ENCODE measurements at places on chromosomes 2 and 18. TPM values are rescaled to one million over a fixed set of nuclear protein-coding genes. Genes with fewer than 3 reads are reported as not detected.

DNA sequence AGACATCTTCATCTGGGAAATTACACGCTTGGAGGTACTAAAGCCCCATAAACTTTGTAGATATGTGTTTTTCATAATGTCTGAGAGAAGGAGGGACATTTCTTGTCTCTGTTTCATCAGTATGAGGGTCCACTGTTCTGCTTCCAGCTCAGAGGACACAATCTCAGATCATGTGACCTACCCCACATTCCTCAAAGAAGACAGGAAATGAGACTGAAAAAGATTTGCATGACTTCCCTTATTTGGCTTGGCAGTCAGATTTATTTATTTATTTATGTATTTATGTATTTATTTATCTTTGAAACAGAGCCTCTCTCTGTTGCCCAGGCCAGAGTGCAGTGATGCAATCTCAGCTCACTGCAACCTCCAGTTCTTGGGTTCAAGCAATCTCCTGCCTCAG lies 463.7 kb upstream of the RGPD4 start:
- H3K4me1 ChIP-seq: no peaks in the 10 kb centered on the region
- H3K4me3 ChIP-seq: no peak overlapping the region
- H3K27me3 ChIP-seq: no peaks in the 10 kb centered on the region
- no peaks in the 10 kb centered on the region for H3K36me3 ChIP-seq
- H3K27ac ChIP-seq: no peak overlapping the region
- no peak for DNase-seq

DNA sequence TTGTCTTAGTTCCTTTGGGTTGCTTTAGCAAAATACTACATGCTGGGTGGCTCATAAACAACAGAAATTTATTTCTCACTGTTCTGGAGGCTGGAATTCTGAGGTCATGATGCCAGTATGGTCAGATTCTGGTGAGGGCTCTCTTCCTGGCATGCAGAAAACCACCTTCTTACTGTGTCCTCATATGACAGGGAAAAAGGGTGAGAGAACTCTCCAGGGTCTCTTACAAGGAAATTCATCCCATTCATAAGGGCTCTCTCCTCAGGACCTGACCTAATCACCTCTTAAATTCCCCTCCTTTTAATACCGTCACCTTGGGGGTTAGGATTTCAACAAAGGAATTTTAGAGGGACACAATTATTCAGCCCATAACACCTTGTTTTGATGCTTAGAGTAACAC lies 243.1 kb upstream of the TNP1 start:
- H3K4me1 ChIP-seq: peaks cover 16% of the 10 kb centered on the region
- no peak overlapping the region for H3K4me3 ChIP-seq
- no peaks in the 10 kb centered on the region for H3K36me3 ChIP-seq
- H3K27ac ChIP-seq: no peak overlapping the region
- H3K27me3 ChIP-seq: peaks cover 9% of the 10 kb centered on the region
- no peak for DNase-seq

GRCh38 chr2:160321006-160321405 lies 120.9 kb upstream of the ITGB6 start:
- H3K36me3 ChIP-seq: peaks cover 17% of the 10 kb centered on the region
- H3K27ac ChIP-seq: no peak overlapping the region
- H3K4me3 ChIP-seq: no peak overlapping the region
- peaks cover 32% of the 10 kb centered on the region for H3K4me1 ChIP-seq
- peaks cover 5% of the 10 kb centered on the region for H3K27me3 ChIP-seq
- DNase-seq: no peak

- H3K4me3 ChIP-seq: no peak overlapping the region
- H3K36me3 ChIP-seq: no peaks in the 10 kb centered on the region
- no peaks in the 10 kb centered on the region for H3K4me1 ChIP-seq
- H3K27ac ChIP-seq: no peak overlapping the region
- H3K27me3 ChIP-seq: no peaks in the 10 kb centered on the region
These were observed 62.9 kb downstream of the RPL31 start for GRCh38 chr2:101064868-101065549.

- no peak overlapping the region for H3K27ac ChIP-seq
- no peak for DNase-seq
- H3K36me3 ChIP-seq: no peaks in the 10 kb centered on the region
- no peaks in the 10 kb centered on the region for H3K27me3 ChIP-seq
- H3K4me3 ChIP-seq: no peak overlapping the region
- H3K4me1 ChIP-seq: no peaks in the 10 kb centered on the region
These were observed 286.0 kb downstream of the MYCN start for GRCh38 chr2:16226381-16226780.

DNA sequence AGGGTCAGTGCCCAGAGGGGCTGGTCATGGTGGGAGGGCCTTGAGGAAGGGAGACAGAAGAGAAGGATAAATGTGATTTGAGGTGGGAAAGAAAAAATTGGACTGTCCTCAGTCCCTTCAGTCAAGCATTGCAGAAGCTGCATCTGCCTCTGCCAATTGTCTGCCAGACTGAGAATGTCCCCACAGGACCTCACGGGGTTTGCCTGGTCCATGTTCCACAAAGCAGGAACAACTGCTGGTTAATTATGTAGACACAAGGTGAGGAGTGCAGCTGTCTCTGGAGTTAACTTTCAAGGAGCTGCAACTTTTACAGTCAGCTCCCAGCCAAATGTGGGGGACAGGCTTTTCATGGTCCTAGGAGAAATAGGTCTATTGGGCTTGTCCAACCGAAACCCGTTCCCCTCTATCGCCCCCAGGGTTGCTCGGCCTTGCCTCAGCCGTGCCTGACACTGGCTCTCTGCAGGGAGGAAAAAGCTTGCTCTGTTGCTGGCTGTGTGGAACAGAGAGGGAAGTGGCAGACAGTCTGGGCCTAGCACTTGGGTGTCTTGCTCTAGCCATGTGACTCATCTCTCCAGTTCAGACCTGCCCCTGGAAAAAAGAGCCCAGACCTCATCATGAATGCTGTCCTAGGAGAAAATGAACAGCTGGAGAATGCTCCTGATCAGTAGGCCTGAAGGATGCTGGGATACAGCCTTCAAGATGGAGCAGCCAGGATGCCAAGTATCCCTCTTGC lies 31.1 kb upstream of the PAX8 start:
- H3K36me3 ChIP-seq: no peaks in the 10 kb centered on the region
- no peaks in the 10 kb centered on the region for H3K4me1 ChIP-seq
- peaks cover 30% of the 10 kb centered on the region for H3K27me3 ChIP-seq
- no peak for DNase-seq

DNA sequence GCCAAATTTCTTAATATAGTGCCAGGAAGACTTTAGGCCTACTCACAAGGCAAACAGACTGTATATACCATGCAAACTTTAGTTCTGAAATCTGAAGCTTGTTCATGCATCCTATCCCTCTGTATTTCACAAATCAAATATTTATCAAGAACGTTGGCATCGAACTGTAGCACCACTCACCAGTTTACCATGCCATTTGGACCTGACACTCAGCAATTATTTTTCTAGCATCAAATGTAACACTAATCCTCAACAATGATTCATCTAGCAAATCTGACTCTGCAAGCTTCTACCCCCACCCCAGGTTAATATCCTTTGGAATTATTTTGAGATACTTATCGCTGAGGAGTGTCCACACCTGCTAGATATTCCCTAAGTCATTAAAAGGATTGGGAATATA lies 1506.6 kb downstream of the LRP1B start:
- H3K27me3 ChIP-seq: no peaks in the 10 kb centered on the region
- no peak overlapping the region for H3K4me3 ChIP-seq
- DNase-seq: no peak
- no peak overlapping the region for H3K27ac ChIP-seq
- H3K36me3 ChIP-seq: no peaks in the 10 kb centered on the region
- no peaks in the 10 kb centered on the region for H3K4me1 ChIP-seq

- H3K4me3 ChIP-seq: peak overlapping the region; percentile 31
- H3K4me1 ChIP-seq: peaks cover 29% of the 10 kb centered on the region
- no peaks in the 10 kb centered on the region for H3K27me3 ChIP-seq
- H3K27ac ChIP-seq: peak overlapping the region; percentile 90
These were observed 12.6 kb downstream of the NOP58 start for GRCh38 chr2:202278036-202278760.

C1GALT1C1L gene
- total RNA-seq: 0.74 TPM

SNRPD1 gene
- 164 TPM for total RNA-seq
